ENCODE measurements at places on chromosomes 4 and X. TPM values are rescaled to one million over a fixed set of nuclear protein-coding genes. Genes with fewer than 3 reads are reported as not detected.

GRCh38 chr4:152308951-152309350, 226.9 kb downstream of the FBXW7 start:
- no peaks in the 10 kb centered on the region for H3K4me1 ChIP-seq
- H3K36me3 ChIP-seq: no peaks in the 10 kb centered on the region
- H3K4me3 ChIP-seq: no peak overlapping the region
- no peaks in the 10 kb centered on the region for H3K27me3 ChIP-seq
- DNase-seq: no peak

DNA sequence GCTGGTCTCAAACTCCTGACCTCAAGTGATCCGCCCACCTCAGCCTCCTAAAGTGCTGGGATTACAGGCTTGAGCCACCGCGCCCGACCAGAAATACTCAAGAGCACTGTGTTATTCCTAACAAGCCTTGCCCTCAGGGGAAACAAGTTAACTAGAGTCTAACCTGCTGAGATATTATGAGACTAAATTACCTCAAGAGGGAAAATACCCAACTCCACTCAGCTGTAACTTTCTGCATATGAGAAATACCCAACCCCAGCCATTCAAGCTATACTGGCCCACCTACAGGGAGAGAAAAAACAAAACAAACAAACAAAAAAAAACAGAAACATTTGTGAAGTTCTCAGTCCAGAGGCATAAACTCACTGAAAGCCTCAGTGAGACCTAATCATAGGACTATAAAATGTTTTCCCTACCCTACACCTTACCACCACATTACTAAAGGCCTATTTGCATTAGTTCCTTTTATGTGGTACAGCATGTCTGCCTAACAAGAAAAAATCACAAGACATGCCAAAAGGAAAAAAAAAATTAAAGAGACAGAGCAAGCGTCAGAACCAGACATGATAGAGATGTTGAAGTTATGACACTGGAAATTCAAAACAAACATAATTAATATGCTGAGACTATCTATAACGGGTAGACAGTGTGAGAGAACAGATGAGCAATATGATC, 876.0 kb downstream of the FSTL5 start:
- no peaks in the 10 kb centered on the region for H3K27me3 ChIP-seq
- no peak for DNase-seq
- no peak overlapping the region for H3K27ac ChIP-seq
- H3K4me3 ChIP-seq: no peak overlapping the region
- H3K4me1 ChIP-seq: no peaks in the 10 kb centered on the region

APLN gene
- total RNA-seq: not detected

ATP2B3 gene
- total RNA-seq: 0.09 TPM

SPANXD gene
- total RNA-seq: not detected

P2RY10 gene
- total RNA-seq: not detected

PLK4 gene
- 0.77 TPM for total RNA-seq

DNA sequence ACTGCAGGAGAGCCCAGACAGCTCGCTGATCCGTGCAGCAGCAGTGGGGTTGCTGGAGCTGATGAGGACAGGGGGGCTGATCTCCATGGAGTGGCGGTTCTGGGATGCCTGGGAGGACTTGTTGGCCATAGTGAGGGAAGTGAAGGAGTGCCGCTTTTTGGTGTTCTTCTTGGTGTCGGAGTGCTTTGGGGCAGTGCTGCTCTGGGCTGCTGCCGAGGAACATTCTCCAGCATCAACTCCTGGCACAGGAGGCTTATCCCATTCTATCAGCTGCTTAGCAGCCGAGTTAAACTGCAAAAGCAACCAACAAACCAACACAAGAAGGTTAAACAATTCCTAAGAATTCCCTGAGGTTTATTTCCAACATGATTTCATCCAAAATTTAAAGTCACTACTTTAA, 126.3 kb upstream of the CBR4 start:
- no peaks in the 10 kb centered on the region for H3K36me3 ChIP-seq
- H3K4me3 ChIP-seq: no peak overlapping the region
- H3K27ac ChIP-seq: no peak overlapping the region
- H3K27me3 ChIP-seq: no peaks in the 10 kb centered on the region

SYNPO2 gene
- total RNA-seq: 144 TPM
